DMS79 (cell line): ENCODE measurements at places on chromosomes 16 and 17.
A peak's percentile ranks its signal among the peaks of the same experiment; 100 is the strongest.

DNA sequence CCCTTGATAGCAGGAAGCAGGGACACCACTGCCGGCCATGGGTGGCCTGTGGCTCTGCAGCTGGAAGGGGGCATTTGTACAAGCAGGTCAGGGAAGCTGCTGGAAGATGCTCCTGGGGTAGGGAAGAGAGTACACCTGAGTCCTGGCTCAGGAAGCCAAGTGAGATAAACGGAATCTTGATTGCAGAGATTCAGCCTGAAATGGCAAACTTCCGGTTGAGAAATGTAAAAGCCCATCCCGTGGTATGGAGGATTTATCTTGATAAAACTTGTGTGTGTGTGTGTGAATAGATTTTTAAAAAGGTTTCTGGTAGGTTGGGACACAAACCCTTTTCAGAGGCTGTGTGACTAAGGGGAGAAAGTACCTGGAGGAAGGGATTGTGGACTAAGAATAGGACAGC is 29.6 kb downstream of the C17orf100 start:
- no peak for DNase-seq

DNA sequence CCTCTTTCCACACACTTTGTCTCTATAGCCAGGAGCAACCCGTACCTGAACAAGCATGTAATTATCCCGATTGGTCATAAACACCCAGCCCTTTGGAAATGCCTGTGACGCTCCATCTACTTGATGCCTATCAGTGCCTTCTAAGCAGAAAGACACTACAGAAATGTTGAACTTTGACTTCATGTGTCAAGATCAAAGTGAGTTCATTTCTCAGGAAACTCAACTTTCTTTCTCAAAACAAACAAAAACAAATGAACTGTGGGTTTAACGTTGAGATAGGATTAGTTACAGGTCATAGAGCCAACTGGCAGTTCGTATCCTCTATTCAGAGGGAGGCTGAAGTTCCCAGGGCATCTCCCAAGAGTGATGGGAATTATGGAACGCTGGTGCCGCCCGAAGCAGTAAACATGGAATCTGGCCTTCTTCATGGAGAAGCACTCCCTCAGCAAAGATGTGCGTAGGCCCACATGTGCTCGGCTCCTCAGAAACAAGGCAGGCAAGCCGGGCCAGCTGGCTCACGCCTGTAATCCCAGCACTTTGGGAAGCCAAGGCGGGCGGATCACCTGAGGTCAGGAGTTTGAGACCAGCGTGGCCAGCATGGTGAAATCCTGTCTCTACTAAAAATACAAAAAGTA is 9.5 kb downstream of the SLC6A4 start:
- no peak for DNase-seq

GRCh38 chr17:5237541-5238016 is 2.9 kb upstream of the SCIMP start:
- DNase-seq: no peak

DNA sequence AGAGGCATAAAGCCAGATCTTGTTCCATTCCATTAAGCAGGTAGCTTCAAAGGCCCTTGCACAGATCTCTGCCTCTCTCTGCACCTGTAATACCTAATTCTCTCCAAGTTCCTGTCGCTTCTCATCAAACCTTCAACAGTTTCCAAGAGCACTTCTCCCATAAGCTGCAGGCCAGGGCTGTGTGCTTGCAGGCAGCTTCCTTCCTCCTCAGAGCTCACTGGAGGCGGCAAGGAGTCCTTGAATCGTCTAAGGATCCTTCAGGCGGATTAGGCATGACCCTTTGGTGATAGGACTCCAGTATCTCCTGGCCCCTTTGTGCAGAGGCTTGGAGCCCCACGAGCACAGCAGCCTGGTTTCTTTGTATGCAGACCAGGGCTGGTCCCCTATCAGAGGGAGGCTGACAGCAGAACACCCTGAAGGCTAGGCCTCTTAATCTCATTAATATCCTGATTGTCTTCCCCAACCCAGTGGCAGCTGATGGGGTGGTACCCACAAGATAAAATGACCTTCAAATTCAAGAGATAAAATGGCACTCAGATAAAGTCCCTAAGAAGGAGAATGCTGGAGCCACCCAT is 19.8 kb downstream of the HNF1B start:
- DNase-seq: peak; percentile 97
